ENCODE measurements at places on chromosomes 1 and 21. TPM values are rescaled to one million over a fixed set of nuclear protein-coding genes. Genes with fewer than 3 reads are reported as not detected.

DNA sequence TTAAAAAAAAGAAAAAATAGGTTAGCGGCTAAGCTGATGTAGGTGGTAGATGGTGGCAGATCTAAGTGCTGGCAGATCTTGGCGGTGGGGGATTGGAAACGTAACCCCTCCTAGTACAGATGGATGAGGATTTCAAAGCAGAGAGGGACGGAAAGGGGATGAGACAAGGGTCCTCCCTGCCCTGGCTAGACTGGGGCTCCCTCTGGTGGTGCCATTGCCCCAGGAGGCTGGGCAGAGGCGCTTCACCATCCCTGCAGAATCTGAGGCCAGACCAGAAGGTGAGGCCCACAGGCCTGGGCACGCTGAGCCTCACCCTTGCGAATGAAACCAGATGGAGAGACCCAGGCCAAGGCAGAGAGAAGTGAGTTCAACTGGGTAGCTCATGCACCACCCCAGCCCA is 7.0 kb upstream of the PLEKHA6 start:
- no peak for DNase-seq

- DNase-seq = no peak
Measured at GRCh38 chr1:231952154-231952553, 325.6 kb downstream of the DISC1 start.

GRCh38 chr1:53503433-53504217 is 44.4 kb downstream of the DMRTB1 start:
- no peak for DNase-seq

GRCh38 chr21:44366586-44367211 is 13.3 kb downstream of the TRPM2 start:
- no peak for DNase-seq

- DNase-seq = no peak
Measured at GRCh38 chr1:15718199-15718601, 17.9 kb upstream of the SLC25A34 start.

WLS gene
- 157 TPM for polyA plus RNA-seq
